ENCODE measurements at places on chromosomes 13 and 19.

DNA sequence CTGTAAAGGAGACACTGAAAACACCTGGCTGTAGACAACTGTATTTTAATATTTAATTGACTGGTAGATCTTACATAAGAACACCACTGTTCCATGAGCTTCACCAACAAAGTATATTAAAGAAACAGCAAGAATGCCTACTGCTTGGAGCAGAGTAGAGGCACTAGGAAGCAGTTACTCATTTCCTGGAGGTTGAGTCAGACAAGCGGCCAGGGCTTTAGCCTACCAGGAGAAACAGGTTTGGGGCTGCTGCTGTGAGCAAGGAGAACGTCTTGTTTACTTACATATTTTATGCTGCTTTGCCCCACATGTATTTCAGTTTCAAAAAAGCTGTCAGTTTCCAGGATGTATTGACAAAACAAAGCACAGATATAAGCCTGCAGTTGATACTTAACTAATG, 33.4 kb downstream of the ALG5 start:
- no peak for DNase-seq

GRCh38 chr13:114121496-114122126, 10.8 kb downstream of the RASA3 start:
- DNase-seq: no peak

GRCh38 chr19:51347209-51347928, 5.4 kb upstream of the VSIG10L start:
- DNase-seq: no peak

DNA sequence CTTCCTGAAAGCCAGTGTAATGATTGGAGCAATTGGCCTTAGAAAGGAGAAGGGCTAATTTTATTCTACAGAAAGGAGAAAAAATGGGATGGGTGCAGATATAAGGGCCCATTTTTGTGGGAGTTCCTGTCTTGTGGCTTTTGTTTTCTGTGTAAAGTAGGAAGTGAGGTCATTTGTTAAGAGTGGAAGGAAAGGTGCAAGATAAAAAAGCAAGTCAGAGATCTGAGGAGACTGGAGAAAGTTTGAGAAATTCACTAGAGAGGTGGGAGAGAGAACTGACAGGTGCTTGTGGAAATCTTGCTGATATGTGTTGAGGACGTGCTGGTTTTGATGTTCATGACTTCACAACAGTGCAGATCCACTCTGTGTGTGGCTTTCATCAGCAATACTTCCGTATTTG, 349.4 kb downstream of the DLEU7 start:
- DNase-seq: no peak

DNA sequence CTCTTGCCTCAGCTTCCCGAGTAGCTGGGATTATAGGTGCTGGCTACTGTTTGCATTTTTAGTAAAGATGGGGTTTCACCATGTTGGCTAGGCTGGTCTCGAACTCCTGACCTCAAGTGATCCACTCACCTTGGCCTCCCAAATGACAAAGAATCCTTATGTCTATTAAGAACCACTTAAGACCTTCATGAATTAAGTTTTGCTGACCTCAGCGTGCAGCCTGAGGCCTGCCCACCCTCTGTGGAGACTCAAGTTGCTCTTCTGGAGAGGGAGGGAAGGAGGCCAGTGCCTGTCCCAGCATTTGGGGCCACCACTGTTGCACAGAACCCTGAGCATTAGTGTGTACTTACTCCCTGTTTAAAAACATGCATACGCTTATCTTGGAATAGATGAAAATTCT, 313.3 kb downstream of the FGF9 start:
- no peak for DNase-seq

- no peak for DNase-seq
Measured at GRCh38 chr13:75687150-75687763, 51.1 kb downstream of the LMO7 start.

- DNase-seq: no peak
Measured at GRCh38 chr13:29844441-29844840, 6.0 kb downstream of the UBL3 start.

DNA sequence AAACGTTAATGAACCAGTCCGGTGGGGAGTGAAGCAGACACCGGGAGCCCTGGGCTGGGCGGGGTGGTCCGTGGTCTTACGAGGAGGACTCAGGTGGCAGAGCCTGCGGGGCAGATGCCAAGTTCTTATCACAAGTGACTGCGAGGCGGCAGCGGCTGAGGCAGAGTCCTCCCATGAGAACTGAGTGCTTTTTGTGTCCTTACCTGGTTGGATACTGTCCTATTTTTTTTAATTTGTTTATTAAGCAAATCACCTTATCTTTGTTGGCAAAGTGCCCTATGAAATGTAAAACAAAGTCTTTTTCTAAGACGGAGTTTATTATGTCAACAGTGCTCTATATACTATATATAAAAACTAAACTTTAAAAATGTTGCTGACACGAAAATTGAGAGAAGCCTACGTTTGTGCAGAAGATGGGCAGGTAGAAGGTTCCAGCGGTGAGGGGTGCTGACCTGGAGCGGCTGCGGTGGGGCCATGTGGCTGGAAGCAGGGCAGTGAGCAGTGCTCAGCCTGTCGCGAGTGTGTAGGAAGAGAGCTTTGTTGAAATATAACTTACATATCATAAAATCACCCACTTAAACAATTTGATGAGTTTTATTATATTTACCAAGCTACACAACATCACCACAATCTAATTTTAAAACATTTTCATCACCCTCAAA, 82.2 kb downstream of the ATP11A start:
- no peak for DNase-seq

DNA sequence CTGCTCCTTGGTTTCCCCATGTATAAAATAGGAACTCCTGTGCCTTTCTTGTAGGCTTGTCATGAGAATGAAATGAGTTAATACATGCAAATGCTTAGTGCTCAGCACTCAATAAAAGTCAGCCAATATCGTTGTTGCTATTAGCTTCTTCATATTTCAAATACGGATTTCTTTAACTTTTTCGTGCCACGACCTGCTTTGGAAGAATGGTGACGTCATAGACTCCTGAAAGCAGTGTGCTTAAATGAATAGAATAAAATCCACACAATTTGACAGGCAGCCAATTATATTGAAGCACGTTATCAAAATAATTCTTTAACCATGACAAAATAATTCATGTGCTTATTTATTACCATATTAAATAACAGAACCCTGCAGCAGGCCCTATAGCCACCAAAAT, 26.6 kb upstream of the CDC16 start:
- no peak for DNase-seq

- DNase-seq: no peak
Measured at GRCh38 chr13:32282096-32282711, 33.0 kb downstream of the ZAR1L start.

GRCh38 chr13:40534456-40534855, 132.0 kb downstream of the FOXO1 start:
- DNase-seq: no peak

GRCh38 chr19:17306285-17306714, 628 bp downstream of the MRPL34 start:
- no peak for DNase-seq

DNA sequence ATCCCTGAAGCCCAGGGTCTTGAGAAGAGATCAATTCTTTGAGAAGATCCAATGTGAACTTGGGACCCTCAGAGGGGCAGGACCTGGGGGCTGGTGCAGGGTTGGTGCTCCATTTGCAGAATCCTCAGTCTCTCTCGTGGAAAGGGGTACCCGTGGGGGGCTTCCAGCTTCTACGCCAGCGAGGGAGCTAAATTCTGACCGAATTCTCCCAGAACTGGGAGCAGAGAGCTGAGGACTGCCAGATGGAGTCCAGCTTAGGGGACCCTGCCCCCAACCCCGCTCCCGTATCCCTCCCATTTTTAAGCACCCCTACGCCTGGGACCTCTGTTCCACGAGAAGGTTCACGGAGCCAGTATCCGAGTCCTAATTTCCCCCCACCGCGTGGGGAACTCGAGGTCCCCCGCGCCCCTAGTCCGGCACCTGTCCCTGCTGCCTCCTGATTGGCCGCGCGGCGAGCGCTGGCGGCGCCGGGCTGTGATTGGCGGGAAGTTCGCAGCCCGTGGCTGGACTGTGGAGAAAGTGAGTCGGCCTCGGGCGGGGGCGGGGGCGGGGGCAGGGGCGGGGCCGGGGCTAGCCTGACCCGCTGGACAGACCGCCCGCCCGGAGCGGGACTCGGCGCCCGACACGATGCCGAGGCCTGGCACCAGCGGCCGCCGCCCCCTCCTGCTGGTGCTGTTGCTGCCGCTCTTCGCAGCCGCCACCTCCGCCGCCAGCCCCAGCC, 4.4 kb upstream of the LTBP4 start:
- no peak for DNase-seq

- DNase-seq: no peak
Measured at GRCh38 chr13:59861676-59862075, 302.1 kb downstream of the DIAPH3 start.

GRCh38 chr13:40453351-40454021, 213.0 kb downstream of the FOXO1 start:
- no peak for DNase-seq

GRCh38 chr19:54189735-54190502, 539 bp upstream of the MBOAT7 start:
- peak; percentile 100 for DNase-seq

GRCh38 chr19:5131506-5132205, 162.7 kb downstream of the KDM4B start:
- DNase-seq: no peak

DNA sequence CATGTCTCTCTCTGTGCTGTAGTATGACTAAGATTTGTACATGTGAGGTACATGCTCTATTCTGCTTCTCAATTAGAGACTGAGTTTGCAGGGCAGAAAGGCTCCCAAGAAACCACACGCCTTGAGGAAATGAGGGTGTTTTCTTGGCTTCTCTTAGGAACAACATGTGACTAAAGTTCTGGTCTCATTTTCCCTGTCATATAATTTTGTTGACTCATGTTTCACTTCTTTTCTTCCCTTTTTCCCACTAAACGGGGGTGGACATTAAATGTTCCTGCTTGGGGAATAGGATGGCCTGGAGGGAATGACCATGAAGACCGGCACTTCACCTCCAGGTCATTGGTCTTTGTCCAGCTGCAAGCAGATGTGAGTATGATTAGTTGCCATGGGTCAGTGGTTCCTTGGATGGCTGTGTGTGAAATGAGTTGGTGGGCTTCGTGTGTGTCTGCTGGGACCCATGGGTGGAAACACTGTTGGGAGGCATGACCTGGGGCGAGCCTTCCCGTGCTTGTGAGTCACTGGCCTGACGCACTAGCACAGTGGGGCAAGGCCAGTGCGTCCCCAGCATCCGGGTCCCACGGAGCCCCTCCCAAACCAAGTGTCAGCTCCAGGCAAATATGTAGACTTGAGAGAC, 56.6 kb downstream of the COL4A1 start:
- no peak for DNase-seq

GRCh38 chr13:36130552-36131221, 495 bp downstream of the DCLK1 start:
- DNase-seq: no peak

DNA sequence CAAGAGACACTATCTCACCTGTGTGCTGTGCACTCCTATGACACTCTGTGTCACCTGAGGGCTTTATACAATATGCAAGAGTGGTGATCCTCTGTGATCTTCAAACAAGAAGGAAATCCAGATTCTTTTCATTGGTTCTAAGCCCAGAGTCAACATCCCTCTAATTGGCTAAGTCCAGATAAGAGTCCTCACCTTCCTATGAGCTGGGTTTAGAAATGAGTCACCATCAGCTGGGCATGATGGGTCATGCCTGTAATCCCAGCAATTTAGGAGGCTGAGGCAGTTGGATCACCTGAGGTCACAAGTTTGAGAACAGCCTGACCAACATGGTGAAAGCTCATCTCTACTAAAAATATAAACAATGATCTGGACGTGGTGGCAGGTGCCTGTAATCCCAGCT, 144.4 kb downstream of the ZNF675 start:
- no peak for DNase-seq

- DNase-seq: no peak
Measured at GRCh38 chr19:35090506-35091214, 25.0 kb upstream of the FXYD3 start.

DNA sequence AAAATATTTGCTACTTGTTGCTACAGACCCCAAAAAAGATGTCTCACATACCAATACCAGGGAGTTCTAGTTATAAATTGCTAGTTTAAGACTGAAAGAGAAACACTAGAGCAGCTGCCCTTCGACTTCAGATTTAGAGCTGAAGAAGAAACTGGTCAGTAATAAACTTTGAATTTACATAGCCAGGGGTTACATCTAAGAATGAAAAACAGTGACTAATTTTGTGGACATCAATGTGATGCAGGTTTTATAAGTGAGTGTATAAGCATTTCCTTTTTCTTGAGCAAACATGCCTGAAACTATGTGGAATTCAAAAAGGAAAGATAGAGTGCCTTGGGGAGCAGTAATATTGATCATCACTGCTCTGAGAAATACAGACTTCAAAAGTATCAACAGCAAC, 724.9 kb upstream of the MIR17HG start:
- DNase-seq: no peak

GRCh38 chr13:38674208-38674607, 12.7 kb upstream of the FREM2 start:
- no peak for DNase-seq

GRCh38 chr19:43743059-43743458, 11.7 kb downstream of the SMG9 start:
- no peak for DNase-seq

DNA sequence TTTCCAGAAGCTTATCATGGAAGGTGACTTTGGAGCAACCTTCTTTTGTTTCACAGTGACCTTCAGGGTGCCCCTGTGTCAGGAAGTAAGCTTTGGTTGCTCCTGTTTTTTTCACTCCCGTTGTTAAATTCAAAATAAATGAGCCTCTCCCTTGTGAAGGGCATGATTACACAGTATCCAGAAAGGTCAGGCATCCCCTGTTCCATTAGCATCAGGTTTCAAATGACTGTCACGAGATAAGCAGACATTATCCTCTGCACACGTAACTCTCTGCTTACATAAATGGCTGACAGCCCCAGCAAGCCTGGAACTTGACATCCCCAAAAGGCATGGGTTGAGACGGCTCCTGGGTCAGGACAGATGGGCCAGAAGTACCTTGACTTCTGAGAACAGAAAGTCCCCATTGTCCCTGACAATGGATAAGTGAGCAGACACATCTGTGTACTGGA, 52.0 kb downstream of the RAB20 start:
- no peak for DNase-seq

Measured in bone marrow (tissue), 2 donors.